ENCODE measurements at places on chromosomes 2 and 18. TPM values are rescaled to one million over a fixed set of nuclear protein-coding genes. Genes with fewer than 3 reads are reported as not detected.

The CPO gene
- not detected for total RNA-seq

The SERPINB4 gene
- total RNA-seq = not detected

The FSHR gene
- not detected for total RNA-seq

The HRH4 gene
- total RNA-seq = 0.31 TPM

DNA sequence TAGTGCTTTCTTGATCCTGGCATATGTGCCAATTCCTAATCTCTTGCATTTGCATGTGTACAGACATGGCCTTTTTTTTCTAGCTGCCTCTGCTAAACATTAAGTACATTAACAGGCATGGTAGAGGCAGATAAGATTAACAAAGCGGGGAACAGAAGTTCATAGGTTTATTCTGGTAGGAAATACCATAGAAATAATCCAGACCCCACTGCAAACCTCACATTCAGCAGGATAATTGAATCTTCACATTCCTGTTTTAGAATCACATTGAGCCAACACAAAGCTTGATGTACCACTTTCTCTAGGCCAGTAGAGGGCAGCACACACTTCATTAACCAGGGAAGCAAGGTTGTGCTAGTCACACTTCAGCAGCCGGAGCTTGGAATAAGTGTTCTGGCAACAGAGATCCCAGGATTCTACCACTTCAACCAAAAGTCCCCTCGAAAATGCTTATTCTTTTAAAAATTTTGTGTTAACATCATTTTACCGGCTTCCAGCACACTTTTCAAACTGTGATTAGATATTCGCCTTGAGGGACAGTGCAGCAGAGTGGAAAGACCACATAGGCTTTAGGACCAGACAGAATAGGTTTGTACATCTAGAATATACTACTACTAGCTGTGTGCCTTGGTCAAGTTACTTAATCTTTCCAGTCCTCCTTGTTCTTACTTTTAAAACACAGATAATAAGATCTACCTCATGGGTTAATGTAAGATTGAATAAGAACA is 420.2 kb upstream of the CHST9 start:
- H3K4me1 ChIP-seq = no peaks in the 10 kb centered on the region
- H3K4me3 ChIP-seq = no peak overlapping the region
- no peak overlapping the region for H3K27ac ChIP-seq
- no peaks in the 10 kb centered on the region for H3K27me3 ChIP-seq
- H3K36me3 ChIP-seq = no peaks in the 10 kb centered on the region

The C2orf66 gene
- not detected for total RNA-seq

DNA sequence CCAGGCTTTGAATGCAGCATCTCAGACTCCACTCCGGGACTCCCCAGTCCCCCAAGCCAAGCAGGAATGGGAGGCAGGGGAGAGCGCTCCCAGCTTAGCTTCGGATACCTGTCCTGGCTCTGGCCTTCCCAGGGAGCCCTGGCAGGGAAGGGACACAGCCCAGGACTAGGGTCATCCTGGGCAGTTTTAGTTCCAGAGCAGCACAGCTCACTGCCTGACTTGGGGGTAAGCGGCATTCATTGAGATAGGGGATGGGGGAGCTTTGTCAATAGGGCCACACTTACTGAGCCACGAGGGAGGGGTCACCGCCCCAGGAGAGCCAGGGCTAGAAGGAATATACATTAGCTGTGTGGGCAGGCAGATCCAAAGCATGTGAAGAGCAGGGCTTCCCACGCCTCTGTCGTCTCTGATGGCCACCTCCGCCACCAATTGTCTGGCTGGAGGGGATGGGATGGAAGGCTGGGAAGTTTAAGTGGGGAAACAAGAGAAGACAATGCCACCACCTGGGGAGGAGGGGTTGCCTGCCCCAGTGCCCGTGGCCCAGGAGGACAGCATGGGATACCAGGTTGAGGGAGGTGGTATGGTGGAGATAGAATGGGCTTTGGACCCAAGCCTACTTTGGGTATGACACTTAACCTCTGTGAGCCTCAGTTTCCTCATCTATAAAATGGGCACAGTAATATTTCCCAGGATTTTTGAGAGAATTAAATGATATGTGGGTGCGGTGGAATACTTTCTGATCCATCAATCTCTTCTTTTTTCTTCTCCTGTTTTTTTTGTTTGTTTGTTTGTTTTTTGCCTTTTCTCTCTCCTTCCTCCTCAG is 40.2 kb downstream of the SCTR start:
- no peaks in the 10 kb centered on the region for H3K27me3 ChIP-seq
- no peaks in the 10 kb centered on the region for H3K36me3 ChIP-seq
- H3K27ac ChIP-seq = no peak overlapping the region
- DNase-seq = no peak
- H3K4me3 ChIP-seq = no peak overlapping the region

The ABCG5 gene
- total RNA-seq = not detected

The ACMSD gene
- total RNA-seq = not detected

- no peak overlapping the region for H3K27ac ChIP-seq
- no peak for DNase-seq
- H3K36me3 ChIP-seq = no peaks in the 10 kb centered on the region
- H3K4me1 ChIP-seq = no peaks in the 10 kb centered on the region
- no peak overlapping the region for H3K4me3 ChIP-seq
Measured at GRCh38 chr18:58527952-58528287, 101.0 kb downstream of the ALPK2 start.

The ALK gene
- total RNA-seq = not detected

- no peaks in the 10 kb centered on the region for H3K36me3 ChIP-seq
- H3K27me3 ChIP-seq = no peaks in the 10 kb centered on the region
- H3K4me3 ChIP-seq = no peak overlapping the region
- no peaks in the 10 kb centered on the region for H3K4me1 ChIP-seq
Measured at GRCh38 chr18:944440-944839, 39.8 kb downstream of the ADCYAP1 start.

DNA sequence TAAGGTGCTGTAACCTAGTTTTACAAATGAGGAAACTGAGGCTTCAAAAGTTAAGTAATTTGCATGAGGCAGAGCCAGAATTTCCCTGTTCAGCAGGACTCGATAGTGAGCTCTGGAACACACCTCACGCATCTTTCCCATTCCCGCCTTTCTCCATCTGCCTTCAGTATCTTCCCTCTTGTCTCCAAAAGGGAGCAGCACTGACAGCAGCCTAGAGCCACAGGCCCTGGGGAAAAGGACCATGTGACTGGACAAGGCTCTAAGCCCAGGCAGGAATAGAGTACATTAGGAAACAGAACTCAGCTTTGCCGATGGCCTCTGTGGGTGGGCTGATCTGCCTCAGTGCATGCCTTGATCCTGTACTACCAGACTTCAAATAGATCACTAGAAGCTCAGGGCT is 21.5 kb downstream of the GPR155 start:
- no peaks in the 10 kb centered on the region for H3K27me3 ChIP-seq
- H3K4me1 ChIP-seq = no peaks in the 10 kb centered on the region
- DNase-seq = no peak
- no peaks in the 10 kb centered on the region for H3K36me3 ChIP-seq

GRCh38 chr2:1936427-1936980 is 192.2 kb upstream of the PXDN start:
- no peaks in the 10 kb centered on the region for H3K4me1 ChIP-seq
- no peaks in the 10 kb centered on the region for H3K27me3 ChIP-seq
- H3K36me3 ChIP-seq = no peaks in the 10 kb centered on the region

GRCh38 chr2:232419245-232420072 is 12.8 kb downstream of the ALPG start:
- no peaks in the 10 kb centered on the region for H3K27me3 ChIP-seq
- no peak for DNase-seq
- H3K4me3 ChIP-seq = no peak overlapping the region
- H3K4me1 ChIP-seq = peaks cover 10% of the 10 kb centered on the region
- H3K27ac ChIP-seq = no peak overlapping the region

GRCh38 chr2:193907561-193907960 is 1712.8 kb upstream of the TMEFF2 start:
- DNase-seq = no peak
- H3K4me1 ChIP-seq = no peaks in the 10 kb centered on the region
- no peaks in the 10 kb centered on the region for H3K27me3 ChIP-seq
- H3K4me3 ChIP-seq = no peak overlapping the region
- H3K36me3 ChIP-seq = no peaks in the 10 kb centered on the region
- H3K27ac ChIP-seq = no peak overlapping the region

- no peak for DNase-seq
- H3K4me1 ChIP-seq = no peaks in the 10 kb centered on the region
- no peaks in the 10 kb centered on the region for H3K36me3 ChIP-seq
- H3K4me3 ChIP-seq = no peak overlapping the region
- no peak overlapping the region for H3K27ac ChIP-seq
- no peaks in the 10 kb centered on the region for H3K27me3 ChIP-seq
Measured at GRCh38 chr2:2028041-2028440, 283.7 kb upstream of the PXDN start.

DNA sequence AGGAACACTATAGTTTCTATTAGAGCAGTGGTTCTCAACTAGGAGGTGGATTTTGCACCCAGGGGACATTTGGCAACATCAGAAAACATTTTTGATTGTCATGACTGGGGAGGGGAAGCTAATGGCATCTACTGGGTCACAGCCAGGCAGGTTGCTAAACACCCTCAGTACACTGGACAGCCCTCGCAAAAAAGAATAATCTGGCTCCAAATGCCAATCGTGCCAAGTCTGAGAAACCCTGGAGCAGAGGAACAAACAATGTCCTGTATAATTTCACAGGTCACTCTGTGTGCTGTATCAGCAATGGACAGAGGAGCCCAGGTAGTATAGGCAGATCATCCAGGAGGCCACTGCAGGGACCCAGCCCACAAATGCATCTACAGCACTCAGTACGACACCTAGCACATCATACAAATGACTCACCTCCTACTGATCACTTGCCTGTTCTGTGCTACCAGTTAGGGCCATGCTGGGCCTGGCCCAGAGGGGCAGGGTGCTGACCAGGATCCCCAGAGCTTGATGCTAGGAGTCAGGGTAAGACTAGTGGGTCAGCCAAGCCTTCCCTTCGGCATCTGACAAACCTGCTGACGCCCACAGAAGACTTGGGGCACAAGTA is 37.6 kb downstream of the SFXN5 start:
- H3K27me3 ChIP-seq = no peaks in the 10 kb centered on the region
- no peak overlapping the region for H3K27ac ChIP-seq
- no peaks in the 10 kb centered on the region for H3K36me3 ChIP-seq
- H3K4me1 ChIP-seq = no peaks in the 10 kb centered on the region
- DNase-seq = no peak

DNA sequence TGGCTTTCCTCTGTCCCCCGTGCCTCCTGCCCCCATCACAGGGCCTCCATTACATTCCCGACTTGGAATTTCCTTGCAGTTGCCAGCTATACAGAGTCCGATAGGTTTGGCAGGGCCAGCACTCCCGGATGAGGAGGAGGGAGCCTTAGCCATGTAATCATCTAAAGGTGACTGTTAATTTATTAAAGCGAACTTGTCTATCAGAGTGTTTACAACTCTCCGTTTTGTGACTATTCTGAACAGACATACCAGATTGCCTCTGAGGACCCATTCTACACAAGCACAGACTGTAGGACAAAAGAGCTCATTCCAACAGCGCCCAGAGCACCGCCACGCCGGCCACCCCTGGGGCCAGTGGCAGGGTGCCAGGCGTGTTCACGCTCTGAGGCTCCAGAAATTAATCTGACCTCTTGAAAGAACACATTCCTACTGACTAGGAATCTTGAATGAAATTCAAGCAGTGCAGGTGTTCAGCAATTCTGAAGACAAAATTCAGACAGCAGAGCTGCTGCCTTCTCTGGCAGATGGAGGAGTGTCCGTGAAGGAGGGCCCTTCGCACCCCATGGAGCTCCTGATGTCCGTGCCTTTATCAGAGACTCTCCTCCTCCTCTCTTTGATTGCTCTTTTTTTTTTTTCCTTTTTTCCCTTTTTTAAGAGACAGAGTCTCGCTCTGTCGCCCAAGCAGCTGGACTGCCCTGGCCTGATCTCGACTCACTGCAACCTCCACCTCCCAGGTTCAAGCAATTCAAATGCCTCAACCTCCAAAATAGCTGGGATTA is 58.1 kb upstream of the RALBP1 start:
- no peak for DNase-seq
- H3K27me3 ChIP-seq = no peaks in the 10 kb centered on the region
- no peak overlapping the region for H3K27ac ChIP-seq
- H3K4me1 ChIP-seq = no peaks in the 10 kb centered on the region

DNA sequence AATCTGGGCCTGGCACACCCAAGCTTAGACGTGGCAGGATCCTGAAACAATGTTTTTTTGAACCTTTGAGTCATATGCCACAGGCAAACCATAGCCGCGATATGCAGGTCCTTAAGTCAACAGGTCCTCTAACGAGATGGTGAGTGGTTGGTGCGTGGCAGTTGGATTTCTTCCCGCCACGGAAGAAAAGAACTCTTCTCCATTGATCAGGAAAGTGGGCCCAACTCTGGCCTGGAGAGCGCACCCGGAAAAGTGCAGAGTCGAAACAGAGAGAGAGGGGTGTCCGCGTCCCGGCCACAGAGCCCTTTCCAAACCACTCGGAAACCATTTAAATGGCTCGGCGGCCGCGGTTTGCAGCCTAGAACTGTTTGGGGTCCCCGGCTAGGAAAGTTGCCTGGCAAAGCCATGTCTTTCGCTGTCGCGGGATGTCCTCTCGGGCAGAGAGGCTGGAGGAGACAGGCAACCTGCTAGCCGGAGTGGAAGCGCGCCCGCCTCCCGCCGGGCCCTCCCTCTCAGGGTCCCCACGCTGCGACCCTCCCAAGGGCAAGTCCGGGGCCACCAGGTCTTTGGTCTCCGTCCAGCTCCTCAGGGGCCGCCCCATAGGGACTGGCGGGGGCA is 777 bp downstream of the GALNT3 start:
- DNase-seq = no peak
- peaks cover 7% of the 10 kb centered on the region for H3K27me3 ChIP-seq
- no peaks in the 10 kb centered on the region for H3K36me3 ChIP-seq
- H3K4me1 ChIP-seq = no peaks in the 10 kb centered on the region
- H3K27ac ChIP-seq = no peak overlapping the region

GRCh38 chr2:85162746-85163301 is 29.6 kb downstream of the TCF7L1 start:
- H3K27me3 ChIP-seq = no peaks in the 10 kb centered on the region
- no peak for DNase-seq
- H3K27ac ChIP-seq = no peak overlapping the region
- no peaks in the 10 kb centered on the region for H3K4me1 ChIP-seq
- H3K36me3 ChIP-seq = no peaks in the 10 kb centered on the region

The ST3GAL5 gene
- total RNA-seq = 43.0 TPM

The GLS gene
- total RNA-seq = 232 TPM

DNA sequence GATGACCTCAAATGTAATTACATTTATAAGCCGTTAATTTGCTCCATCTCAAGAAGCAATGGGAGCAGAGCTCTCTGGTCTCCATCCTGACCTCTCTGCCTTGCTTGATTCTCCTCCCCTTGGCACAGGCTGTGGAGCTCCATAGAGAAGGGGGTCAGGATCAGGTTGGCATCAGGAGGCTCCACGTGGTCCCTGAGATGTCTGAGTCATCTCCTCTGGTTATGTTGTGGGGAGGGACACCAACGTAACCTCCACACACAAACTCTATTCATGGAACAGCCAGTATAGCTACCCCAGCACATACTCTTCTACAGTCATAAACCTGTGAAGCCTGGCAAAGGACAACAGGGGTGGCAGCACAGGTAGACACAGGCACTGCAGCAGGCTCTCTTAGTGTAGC is 29.0 kb downstream of the TRABD2A start:
- peaks cover 95% of the 10 kb centered on the region for H3K4me1 ChIP-seq
- no peak overlapping the region for H3K4me3 ChIP-seq
- no peak for DNase-seq
- H3K36me3 ChIP-seq = peaks cover 28% of the 10 kb centered on the region
- no peaks in the 10 kb centered on the region for H3K27me3 ChIP-seq

The NDC80 gene
- total RNA-seq = 2.4 TPM

Measured in naive thymus-derived CD4-positive, alpha-beta T cell (primary cell).